ENCODE measurements at places on chromosomes 11 and 22.

GRCh38 chr22:29867260-29867659, 15.7 kb upstream of the MTMR3 start:
- DNase-seq: no peak

DNA sequence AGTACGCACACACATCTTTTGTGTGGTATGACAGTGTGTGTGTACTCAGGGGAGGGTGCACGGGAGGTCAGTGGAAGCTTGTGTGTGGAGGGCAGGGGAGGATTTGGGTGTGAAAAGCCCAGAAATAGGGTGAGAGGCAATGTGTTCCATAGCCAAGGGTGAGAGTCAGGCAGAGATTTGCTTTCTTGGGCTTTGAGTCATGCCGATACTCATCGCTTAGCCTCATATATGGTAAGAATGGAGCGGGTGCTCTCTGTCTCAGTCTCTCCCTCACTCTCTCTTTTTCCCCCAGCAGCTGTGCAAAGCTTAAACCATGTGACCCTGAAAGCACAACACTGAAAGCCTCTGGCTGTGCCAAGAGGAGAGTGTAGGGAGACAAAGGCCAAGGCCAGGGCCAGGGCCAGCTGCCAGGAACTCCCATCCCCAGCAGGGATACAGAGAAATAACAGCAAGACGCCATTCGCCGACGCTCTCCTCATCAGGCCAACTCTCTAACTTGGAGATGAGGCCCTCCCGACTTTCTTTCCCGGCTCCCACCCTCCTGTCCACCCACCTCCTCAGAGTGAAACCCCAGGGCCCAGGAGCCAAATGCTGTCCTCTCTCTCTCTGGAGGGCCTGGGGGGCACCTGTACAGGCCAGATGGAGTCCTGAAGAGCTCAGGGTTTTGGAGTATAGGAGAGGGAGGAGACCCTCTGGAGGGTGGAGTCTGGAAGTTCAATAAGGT, 20.3 kb upstream of the MICAL3 start:
- DNase-seq: no peak

DNA sequence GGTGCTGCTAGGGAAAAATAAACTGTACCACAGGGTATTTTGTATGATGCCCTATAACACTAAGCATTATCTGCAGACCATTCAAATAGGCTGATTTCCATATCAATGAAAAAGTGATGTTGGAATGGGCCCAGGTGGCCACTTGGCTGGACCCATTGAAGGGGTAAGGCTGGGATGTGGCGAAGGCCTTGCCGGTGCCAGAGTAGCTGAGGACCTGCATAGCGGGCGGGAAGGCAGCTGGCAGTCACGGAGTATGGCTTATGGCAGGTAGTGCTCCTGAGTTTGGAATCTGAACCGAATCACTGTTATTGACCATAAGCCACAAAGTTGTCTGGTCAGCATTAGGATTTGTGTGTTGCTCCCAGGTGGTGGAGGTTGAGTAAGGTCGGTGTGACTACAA, 131.0 kb downstream of the MICAL2 start:
- DNase-seq: no peak

DNA sequence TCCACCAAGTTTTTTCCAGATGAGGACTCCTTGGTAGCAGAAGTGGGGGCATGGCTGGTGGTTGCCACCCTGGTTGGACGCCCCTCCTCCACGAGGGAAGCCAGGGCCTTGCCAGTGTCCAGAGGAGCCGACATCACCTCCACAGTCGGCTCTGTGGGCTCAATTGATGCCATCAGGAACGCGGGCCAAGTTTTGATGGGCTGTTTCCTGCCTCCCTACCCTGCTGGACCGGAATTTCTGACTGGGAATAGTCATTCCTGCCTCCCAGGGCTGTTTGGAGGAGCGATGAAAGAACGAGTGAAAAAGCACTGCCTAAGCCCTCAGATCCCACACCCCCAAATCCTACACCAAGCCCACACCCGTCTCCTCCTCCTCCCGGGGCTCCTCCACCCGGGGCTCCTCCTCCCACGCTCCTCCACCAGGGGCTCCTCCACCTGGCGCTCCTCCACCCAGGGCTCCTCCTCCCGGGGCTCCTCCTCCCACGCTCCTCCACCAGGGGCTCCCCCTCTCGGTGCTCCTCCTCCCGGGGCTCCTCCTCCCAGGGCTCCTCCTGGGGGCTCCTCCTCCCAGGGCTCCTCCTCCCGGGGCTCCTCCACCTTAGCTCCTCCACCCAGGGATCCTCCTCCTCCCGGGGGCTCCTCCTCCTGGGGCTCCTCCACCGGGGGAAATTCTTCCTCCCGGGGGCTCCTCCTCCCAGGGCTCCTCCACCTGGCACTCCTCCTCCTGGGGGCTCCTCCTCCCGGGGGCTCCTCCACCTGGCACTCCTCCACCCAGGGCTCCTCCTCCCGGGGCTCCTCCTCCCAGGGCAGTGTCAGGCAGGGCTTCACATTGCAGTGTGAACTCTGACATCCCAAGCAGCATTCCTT, 10.0 kb upstream of the PRR5 start:
- DNase-seq: no peak

All from NB4 (cell line).